ENCODE measurements at places on chromosomes 4 and X.

DNA sequence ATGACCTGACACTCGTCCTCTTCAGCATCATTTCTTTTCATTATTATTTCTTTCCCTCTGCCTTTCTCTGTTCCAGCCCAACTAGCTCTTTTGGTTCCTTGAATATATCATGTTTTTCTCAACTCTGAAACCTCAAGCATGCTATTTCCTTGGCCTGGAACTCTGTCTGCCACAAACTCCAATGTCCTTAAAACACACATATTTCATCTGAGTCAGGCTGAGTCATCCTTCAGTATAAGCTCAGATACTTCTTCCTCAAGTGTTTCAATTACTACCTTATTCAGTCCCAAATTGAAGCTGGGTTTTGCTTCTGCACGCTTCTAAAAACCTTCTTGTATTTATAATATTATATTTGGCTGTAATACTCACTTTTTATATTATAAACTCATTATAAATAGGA, 424.2 kb downstream of the PDGFC start:
- DNase-seq = no peak

GRCh38 chr4:138510053-138510452, 267.9 kb upstream of the SLC7A11 start:
- no peak for DNase-seq

- no peak for DNase-seq
These were observed 130.1 kb downstream of the EGF start for GRCh38 chr4:110042545-110043517.

GRCh38 chrX:153434801-153435200, 11.1 kb downstream of the TREX2 start:
- DNase-seq = no peak

- DNase-seq = no peak
These were observed 86.2 kb downstream of the ZIC3 start for GRCh38 chrX:137652086-137652485.

GRCh38 chr4:140595065-140595464, 26.3 kb upstream of the UCP1 start:
- no peak for DNase-seq
